ENCODE measurements at places on chromosomes 12 and 14.

DNA sequence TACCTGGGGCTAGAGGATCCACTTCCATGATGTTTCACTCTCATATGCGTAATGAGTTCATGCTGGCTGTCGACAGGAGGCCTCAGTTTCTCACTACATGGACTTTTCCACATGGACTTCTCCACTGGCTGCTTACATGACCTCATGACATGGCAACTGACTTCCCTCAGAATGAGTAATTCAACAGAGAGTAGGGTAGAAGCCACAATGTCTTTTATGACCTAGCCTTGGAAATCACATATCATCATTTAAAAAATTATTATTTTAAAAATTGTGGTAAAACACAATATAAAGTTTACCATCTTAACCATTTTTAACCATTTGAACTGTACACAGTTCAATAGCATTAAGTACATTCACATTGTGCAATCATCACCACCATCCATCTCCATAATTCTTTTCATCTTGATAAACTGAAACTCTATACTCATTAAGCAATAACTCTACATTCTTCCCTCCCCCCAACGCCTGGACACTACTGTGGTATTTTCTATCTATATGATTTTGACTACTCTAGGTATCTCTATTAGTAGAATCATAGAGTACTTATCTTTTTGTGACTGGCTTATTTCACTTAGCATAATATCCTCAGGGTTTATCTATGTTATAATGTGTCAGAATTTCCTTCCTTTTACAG is 144.5 kb downstream of the TGFB3 start:
- peak; percentile 69 for DNase-seq

GRCh38 chr12:26744697-26745440 is 88.1 kb downstream of the ITPR2 start:
- DNase-seq = peak; percentile 40

GRCh38 chr12:11555743-11556625 is 93.5 kb upstream of the ETV6 start:
- DNase-seq = no peak

DNA sequence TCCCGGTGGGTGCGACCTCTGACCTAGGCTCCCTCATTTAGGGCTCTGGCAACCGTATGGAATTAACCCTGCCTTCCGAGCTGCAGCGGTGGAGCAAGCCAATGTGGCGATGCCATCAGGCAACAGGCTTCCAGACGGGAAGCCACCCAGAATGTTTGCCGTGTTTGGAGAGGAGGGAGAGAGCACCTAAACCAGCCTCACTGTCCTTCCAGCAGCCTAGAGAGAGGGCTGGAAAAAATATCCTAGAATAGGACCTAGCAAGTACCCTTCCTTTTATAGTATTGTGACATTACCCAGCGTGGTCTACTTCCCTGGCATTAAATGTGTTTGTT is 287 bp upstream of the SLC2A13 start:
- DNase-seq = no peak

DNA sequence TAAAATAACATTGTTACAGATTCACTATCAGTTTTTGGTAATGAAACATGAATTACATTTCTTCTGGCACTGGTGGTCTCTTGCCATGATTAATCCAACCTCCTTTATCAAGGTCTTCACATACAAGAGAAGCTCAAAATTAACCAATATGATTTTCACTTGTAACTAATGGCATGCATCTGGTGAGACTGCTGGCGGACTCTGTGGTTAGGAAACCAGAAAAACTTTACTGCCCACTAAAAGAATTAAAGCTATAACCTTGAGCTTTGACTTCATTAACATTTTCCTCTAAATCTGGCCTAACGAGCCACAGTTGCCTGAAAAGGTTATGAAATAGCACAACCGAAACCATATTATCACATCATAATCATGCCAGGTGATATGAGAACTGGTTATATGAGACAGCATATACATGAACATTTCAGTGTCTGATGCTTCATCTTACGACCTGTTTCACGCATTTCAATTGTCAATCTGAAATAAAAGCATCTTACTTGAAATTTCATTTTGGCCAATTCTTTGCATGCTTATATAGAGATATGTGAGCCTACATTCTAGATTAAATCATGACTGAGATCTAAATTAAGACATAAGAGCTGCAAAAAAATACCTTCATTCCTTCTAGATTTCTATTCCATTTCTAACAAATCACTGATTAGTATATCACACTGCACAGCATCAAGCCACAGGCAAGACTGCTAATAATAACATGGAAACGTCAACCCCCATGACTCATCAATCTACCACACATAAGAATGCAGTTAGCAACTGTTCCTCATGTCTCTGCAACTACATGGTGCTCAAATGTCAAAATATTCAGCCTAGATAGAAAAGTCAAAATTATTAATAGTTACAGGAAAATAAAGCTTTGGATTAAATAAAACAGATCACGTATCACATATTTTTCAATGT is 89.3 kb downstream of the OSBPL8 start:
- peak; percentile 61 for DNase-seq

DNA sequence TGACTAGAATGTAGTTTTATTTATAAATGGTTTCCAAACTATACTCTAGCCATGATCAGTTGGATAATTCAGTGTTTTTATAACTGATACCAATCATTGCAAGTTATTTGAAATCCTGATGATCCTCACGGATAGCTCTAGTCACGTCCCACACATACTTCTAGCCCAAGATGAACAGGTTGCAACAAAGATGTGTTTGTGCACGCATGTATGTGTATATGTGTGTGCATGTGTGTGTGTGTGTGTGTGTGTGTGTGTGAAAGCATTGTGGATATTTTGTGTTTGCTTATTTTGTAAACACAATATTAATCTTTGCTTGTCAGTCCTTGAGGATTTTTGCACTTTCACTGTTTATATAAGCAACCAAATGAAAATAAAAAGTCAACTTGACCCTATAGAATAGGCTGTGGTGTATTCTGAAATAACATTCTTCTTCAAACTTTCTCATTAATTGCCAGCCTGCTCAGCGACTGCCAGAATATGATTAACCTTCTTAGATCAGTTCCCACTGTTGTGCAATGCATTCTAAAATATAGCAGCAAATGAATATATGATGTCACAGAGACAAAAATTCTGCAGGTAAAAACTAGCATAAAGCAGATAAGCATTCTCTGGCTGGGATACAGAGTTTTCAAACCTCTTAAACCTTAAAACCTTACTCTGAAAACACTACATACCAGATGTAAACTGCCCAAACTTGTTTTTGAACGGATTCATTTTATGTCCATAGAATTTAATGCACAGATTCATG is 48.8 kb upstream of the HIF1A start:
- DNase-seq = peak; percentile 62

DNA sequence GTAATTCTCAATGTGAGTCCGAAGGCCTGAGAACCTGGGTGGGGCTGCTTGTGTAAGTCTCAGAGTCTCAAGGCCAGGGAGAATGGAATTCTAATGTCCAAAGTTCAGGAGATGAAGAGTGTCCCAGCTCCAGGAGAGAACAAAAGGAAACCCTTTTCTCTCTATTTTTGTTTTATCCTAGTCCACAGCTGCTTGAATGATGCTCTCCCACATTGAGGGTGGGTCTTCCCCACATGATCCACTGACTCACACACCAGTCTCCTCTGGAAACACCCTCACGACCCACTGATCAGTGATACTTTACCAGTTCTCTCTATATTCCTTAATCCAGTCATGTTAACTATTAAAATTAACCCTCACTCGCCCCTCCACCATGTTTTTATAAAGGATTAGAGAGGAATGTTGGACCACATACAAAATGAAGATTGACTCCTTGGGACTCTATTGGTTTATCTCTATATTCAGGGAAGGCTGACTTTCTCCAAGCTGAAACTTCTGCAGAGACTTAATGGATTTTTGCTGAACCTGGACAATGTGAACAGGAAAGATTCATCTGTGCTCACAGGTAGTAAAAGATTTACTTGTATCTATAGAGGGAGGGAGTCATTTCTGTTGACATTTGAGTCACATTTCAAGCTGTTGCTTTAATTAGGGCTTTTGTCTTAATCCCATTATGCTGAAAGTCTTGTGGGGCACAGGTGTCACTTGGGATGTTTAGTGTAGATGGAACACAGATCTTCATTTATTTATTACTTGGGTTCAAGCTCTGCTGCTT is 1061.0 kb upstream of the TMEM132C start:
- no peak for DNase-seq

- DNase-seq = no peak
Measured at GRCh38 chr12:124327362-124328043, 32.6 kb downstream of the RFLNA start.

DNA sequence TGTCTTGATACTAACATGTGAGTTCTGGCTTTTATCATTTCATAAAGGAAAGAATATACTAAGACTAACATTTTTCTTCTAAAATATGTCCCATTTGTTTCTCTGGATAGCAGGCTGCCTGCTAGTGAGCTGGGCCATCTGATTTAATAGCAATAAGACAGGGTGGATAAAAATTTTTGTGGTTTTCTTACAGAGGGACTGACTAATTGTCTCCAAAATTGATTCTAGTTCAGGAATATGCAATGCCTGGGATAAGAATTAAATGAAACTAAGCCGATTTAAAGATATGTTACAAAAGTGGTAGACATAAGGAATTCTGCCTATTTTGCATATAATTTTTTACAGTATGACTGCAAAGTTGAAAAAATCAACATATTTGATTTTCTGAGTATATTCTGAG is 252.9 kb upstream of the NAV3 start:
- no peak for DNase-seq

DNA sequence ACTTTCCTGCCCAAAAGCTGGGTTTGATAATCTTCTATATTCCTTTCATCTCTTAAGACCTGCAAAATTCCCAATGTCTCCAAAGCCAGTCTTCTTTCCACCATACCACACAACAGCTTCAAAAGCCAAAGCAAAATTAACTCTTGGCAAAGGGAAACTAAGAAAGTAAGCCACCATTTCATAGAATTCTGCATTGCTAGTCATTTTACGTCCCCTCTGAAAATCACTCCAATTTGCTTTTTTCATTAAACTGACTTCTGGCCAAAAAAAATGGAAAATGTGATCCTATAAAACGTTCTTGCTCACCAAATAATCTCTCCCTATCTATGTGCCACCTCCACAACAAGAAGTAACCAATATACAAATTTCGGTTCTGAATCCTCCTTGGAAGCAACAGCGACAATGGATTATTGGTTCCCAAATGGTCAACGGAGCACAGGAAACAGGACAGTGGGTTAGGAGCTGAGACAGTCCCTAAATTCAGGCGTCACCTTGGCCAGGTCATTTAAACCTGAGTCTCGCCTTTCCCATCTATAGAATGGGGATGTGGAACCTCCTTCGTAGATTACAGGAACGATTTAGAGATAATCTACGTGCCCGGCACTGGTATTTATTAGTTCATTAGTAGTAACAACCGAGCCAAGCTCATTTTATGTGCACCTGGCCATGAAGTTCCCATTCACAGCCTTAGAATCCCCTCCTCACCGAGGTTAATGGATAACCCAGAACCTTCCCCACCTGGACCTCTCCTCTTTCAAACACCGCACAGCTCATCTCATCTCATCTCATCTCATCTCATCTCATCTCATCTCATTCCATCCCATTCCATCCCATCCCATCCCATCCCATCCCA is 1.2 kb downstream of the NT5DC3 start:
- DNase-seq = no peak

DNA sequence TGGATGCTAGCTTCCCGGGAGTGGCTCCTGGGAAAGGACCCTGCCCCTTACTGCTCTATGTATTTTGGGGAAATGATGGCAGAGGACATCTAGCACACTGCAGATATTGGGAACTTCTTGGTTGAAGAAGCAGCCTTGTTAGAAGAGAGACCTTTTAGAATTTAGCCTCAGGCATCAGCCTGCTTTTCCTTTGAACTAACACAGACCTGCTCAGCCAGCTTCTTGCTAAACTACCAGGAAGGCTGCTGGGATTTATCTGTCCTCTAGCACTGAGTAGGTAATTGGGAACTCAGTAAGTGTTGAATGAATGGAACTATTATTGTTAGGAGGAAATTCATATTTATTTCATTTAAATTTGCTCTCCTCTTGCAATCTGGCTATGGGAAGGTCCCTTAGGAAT is 77.3 kb downstream of the DRAM1 start:
- peak; percentile 35 for DNase-seq

GRCh38 chr12:131101703-131102492 is 148.2 kb downstream of the ADGRD1 start:
- DNase-seq = no peak

DNA sequence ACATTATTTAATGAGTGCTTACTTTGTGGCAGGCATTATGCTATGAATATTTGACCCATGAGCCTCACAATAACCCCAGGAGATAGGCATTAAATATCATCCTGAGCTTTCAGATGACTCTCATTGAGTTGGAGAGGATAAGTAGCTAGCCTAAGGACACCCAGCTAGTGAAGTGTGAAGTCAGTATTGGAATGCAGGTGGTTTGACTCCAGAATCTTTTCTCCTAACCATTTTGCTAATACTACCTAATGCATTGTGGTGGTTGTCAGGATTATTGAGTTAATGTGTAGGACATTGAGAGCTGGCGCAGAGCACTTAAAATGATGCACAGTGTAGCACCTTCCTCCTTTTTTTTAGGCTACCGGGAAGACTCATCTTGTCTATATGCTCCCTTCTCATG is 3.8 kb upstream of the CDKL1 start:
- no peak for DNase-seq

DNA sequence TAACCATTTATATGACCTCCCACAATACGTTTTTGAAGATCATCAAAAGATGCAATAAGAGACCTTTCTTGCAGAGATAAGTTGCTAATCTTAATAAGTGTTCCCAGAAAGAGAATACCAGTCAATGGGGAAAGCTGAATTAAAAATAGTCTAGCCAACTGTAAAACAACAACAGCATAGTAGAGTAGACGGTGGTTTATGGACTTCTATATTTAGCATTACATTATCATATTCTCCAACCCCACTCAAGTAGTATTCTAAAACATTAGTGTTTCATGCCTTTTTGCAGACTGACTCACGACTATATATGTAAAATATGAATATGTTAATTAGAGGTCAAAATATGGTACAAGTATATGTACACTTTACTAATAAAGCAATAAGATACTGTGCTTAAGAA is 218.9 kb downstream of the MED13L start:
- DNase-seq = no peak

DNA sequence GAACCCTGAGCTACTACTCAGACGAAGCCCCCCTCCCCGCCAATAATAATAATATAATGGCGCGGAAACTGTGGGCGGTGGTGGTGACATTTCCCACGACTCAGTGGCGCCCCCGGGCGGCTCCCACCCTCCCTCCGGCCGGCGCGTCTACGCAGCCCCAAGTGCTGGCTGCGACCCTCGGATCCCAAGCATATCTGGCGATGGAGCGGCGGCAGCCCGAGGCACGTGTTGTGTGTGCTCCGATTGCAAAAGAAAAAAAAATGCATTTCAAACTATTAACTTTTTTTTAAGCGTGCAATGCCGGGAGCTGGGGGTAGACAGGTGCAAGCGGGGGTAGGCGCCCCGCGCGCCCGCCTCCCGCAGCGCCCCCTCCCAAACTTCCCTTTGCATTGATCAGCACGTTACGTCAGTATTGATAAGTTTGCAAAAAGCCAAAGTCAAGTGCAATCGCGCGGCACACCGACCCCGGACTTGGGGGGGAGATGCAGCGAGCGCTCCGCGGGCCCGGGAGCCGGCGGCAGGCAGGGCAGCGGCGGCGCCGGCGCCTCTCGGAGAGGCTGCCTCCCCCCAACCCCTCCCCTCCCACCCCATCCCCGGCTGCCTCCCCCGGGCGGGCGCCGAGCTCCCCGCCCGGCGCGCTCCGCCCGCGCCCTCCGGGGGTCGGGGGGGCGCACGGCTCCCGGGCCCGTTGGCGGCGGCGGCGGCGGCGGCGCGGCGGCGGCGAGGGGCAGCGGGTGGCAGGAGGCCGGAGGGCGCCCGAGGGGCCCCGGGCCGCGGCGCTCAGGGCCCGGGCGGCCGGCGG is 113.1 kb upstream of the MYL2 start:
- no peak for DNase-seq

Data from trophoblast cell (in vitro differentiated cells and primary cell).